ENCODE measurements at places on chromosomes 12 and 14.

DNA sequence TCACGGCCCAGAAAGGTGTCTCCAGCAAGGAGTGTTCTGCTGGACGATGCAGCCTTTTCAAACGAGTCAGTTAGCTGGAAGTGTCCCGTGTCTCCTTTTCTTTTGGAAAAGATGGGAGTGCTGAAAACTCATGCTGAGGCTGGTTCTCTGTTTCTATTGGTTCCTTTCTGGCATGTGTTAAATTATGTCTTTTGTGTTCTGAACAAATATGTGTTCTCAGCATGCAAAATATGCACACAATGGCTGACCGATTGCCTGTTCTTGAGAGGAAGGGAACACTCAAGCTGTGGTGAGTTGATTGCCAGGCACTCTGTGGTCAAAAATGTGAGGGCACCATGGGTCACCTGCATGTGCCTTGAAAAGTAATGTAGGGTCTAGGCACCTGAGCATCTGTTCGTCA lies 181.3 kb downstream of the CACNA1C start:
- no peak for DNase-seq

- no peak for DNase-seq
These were observed 496 bp downstream of the PPP2R5C start for GRCh38 chr14:101761881-101762529.

DNA sequence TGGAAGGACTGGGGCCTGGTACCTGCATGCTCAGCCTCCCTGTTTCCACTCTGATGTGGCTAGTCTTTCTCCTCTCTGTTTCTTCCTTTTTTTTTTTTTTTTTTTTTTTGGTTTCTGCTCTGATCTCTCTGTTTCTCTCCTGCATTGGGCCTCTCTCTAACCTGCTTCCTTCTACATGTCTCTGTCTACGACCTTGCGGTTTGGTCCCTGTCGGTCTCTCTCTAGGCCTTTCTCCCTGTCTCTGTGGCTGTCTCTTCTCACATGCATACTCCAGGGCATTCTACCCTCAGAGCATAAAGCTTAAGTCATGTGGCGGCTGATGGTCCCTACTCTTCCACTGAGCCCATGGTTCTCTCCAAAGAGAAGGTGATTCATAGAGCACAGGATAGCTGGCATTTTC lies 1096.6 kb downstream of the BCL11B start:
- no peak for DNase-seq

DNA sequence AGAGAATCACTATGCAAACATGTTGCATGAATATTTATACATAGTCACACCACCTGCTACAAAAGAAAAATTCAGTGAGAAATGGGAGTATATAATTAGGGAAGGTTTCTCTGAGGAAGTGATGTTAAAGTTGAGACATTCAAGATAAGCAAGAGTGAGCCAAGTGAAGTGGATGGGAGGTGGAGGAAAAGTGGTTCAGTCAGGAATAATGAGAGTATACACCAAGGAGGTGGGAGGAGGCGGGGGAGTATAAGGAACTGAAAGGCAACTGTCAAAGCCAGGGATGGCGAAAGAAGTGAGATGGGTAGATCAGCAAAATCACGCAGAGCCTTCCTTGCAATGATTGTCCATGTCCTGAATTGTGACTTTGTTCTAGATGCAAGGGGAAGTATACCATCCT lies 33.7 kb downstream of the PRKD1 start:
- no peak for DNase-seq

DNA sequence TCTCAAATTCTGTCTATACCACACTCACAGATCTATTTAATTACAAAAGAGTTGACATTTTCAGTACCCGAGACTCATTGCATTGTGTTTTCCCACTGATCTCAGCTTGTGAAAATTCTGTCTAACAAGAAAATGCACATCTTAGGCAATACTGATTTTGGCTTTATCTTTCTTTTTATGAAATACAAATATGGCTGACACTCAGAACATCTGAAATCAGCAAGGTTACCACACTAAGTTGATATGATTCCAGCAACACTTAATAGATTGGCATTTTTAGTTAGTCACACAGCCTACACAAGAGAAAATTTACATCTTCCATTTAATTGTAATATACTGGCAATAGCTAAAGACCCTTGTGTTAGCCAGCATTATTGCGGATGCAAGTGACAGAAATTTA lies 40.3 kb downstream of the PEX5 start:
- DNase-seq: no peak

- no peak for DNase-seq
These were observed 663.4 kb upstream of the MIS18BP1 start for GRCh38 chr14:45916340-45916953.

GRCh38 chr12:79454338-79454843 lies 236.4 kb downstream of the PAWR start:
- DNase-seq: no peak

DNA sequence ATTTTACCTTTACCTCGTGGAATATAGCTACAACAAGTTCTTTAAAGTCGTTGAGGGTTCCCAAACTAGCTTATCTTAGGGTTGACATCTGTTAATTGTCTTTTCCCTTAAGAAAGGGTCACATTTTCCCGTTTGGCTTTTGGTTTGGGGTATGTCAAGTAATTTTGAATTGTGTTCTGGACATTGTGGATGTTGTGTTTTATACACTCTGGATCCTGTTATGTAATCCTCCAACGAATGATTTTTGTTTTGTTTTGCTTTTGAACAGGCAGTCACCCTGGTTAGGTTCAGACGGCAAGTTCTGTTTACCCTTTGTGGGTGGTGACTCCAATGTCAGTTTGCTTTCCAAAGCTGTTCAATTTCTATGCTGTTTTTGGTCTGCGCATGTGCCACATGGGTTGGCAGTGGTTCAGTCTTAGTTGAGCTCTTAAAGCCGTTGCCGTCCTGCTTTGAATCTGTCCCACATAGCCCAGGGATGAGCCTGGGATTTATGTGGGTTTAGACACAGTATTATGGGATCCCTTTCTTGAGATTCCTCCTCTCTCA lies 84.8 kb downstream of the TESC start:
- no peak for DNase-seq

GRCh38 chr12:46831335-46832129 lies 5.7 kb upstream of the SLC38A4 start:
- no peak for DNase-seq

GRCh38 chr14:98692832-98693231 lies 579.2 kb downstream of the BCL11B start:
- no peak for DNase-seq

GRCh38 chr14:75484711-75485429 lies 37.4 kb upstream of the BATF start:
- DNase-seq: no peak

- no peak for DNase-seq
These were observed 35.0 kb downstream of the ADGRD1 start for GRCh38 chr12:130988751-130989150.

DNA sequence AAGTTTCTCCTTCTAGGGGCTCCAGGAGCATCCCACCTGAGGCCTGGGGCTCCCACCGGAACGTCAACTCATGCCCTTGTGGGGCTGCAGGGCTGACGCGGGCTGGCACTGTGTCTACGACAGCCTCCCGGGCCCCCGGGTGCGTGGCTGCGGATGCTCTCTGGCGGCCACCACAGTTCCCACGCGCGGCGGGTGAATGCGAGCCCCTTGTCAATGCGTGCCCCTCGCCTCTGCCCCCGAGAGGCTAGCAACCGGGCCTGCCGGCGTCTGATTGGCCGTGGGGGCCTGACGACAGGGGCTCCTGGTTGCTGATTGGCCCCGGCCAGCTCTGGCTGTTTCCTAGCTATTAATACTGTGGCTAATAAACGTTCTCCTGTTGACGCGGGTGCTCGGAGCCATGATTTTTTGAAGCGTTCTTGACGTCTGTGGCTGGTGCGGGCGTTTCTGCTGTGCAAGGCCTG lies 1.8 kb upstream of the MEG3 start:
- DNase-seq: no peak

DNA sequence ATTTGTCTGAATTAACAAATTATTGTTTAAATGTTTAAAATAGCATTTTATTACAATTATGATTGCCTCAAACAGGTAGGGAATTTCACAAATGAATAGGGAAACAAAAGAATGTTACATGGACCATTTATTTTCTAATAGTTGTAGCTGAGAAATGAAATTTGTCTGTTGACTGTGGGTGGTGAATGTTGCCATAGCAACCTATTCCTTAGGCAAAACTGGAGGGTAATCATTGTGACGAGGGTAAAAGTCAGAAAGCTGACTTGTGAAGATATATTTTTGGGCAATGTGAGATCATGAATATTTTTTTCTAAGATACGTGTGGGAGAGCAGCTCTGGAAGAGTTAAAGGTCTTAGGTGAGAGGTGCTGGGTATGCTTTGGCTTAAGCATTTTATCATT lies 24.2 kb upstream of the CLEC14A start:
- no peak for DNase-seq

DNA sequence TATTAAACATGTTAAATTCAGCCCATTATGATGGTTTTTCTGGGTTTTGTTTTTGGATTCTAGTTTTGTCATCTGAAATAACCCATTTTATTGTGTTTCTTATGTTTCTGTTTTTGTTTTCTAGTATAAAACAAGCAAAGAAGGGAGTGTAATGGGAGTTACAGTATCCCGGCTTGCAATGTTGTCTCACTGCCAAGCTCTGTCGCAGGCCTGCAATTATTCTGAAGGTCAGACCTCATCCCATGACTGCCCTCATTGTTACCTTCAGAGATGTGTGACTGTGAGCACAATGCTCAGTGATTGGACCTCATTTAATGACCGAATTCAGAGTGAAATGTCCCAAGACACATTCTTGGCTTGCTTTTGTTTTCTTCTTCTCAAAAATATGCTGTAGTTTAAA lies 73.0 kb upstream of the ATF1 start:
- DNase-seq: no peak

DNA sequence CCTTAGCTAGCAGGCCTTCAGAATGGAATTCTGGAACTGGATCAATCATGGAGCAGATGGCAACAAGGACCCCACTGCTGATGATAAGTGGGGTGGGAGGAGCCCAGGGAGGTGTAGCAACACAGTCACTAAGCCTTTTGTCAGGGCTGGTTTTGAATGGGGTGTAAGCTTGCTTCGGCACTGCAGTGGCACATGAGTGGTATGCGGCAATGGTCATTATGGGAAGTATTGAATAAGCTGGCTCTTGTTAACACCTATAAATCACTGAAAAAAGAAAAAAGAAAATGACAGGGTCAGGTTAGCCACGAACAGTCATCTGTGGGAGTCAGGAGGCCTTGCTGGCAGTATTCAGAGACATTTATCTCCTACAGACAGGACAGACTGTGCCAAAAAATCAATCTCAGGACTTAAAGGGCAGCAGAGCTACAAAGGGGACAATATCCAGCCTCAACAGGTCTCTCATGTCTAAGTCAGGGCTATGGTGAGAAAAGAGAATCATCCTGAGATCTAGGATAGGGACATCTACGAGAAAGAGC lies 19.1 kb downstream of the CDKL1 start:
- no peak for DNase-seq

- DNase-seq: no peak
These were observed 357.9 kb downstream of the BCL11B start for GRCh38 chr14:98913967-98914650.

- peak; percentile 56 for DNase-seq
These were observed 21.4 kb upstream of the VSX2 start for GRCh38 chr14:74217672-74218448.

- DNase-seq: no peak
These were observed 100.6 kb upstream of the CCND2 start for GRCh38 chr12:4172999-4173398.

- DNase-seq: no peak
These were observed 74.4 kb downstream of the ANKS1B start for GRCh38 chr12:99910342-99910741.

DNA sequence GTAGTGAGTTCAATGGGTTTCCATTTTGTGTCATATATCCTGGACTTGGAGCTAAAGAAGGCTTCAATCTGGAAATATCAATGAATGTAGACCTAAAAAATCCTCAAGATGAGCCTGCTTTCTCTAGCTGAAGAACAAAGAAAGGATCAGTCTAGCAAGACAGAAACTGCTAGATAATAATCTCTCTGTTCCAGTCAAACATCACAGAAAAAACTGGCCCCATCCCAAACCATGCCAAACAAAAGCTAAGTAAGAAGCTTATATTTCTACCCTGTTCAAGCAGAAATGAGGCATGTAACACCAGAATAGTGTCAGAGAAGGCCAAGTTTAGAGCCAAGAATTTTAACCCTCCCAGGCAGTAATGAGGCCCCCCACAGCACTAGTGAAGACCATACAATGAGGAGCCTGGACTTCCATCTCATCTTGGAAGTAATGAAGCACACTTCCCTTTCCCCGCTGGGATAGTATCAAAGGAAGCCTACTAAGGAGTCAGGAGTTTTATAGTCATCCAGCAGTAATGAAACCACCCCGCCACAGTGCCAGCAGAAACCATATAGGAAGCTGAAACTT lies 95.8 kb downstream of the NELL2 start:
- no peak for DNase-seq
